ENCODE measurements at places on chromosomes 12 and 14.

DNA sequence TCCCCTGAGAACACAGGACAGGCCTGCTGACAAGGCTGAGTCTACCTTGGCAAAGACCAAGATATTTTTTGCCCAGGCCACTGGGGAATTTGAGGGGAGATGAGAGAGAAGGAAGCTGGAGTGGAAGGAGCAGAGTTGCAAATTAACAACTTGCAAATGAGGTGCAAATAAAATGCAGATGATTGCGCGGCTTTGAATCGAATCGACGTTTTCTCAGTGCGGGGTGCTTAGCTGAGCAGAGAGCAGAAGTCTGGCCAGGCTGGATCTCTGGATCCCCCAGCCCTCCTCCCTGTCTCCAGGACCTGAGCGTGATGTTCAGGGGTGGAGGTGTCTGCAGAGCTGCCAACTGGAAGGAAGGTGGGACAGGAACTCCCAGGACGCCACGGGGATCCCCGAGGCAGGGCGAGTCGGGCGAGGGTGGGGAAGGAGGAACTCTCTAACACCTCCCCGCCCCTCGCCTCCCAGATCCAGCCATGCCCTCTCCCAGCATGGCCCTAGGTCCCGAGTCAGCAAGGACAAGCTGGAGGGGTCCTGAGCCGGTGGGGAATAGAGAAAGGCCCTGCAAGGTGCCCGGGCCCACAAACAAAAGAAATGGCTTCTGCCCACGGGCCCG lies 527 bp upstream of the CARMIL3 start:
- DNase-seq, result no peak

DNA sequence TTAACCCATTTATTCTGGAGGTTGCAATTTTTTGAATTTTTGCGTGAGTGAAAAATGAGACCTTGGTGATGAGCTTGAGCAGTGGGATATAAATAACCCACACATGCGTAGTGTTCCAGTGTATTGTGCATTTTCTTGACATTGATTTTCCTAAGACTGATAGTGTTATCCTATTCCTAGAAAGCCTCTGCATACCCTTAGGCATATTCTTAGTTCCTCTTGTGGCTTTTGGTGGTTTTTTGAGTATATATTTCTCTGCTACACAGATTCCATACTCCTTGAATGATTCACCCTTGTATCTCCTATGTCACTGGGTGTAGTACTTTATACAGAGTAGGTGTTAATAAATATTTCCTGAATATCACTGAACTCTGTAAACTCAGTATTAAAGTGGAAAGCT lies 363.4 kb upstream of the PDE3A start:
- DNase-seq, result no peak

DNA sequence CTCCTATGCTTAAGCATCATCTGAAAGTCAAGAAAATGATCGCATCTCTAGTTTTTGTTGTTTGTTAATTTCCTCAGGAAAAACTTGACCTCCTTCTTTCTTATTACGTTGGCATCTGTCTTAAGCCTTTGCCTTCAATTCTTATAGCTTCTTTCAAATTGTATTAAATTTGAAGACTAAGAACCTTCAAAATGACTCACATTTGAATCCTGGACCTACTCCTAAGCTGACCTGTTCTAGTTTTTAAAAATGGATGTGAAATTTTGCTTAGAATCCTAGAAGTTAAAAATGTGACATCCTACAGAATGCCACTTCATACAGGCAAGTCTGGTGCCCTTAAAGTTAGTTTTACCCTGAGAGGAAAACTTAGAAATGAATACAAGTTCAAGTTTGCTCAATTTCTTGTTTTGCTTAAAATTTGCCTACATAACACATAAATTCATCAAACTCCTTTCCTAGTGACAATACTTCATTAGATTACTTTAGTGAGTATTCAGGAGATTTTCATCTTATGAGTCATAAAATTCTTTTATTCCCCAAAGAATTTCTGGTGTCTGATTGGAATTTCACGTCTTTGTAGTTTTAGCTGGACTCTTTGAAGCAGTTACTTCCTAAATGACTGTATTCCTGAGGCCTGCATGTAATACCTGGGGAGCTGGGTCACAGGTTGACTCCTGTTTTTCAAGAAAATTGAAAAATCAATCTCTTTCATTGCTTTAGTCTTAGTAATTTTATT lies 152.3 kb downstream of the MSRB3 start:
- no peak for DNase-seq

DNA sequence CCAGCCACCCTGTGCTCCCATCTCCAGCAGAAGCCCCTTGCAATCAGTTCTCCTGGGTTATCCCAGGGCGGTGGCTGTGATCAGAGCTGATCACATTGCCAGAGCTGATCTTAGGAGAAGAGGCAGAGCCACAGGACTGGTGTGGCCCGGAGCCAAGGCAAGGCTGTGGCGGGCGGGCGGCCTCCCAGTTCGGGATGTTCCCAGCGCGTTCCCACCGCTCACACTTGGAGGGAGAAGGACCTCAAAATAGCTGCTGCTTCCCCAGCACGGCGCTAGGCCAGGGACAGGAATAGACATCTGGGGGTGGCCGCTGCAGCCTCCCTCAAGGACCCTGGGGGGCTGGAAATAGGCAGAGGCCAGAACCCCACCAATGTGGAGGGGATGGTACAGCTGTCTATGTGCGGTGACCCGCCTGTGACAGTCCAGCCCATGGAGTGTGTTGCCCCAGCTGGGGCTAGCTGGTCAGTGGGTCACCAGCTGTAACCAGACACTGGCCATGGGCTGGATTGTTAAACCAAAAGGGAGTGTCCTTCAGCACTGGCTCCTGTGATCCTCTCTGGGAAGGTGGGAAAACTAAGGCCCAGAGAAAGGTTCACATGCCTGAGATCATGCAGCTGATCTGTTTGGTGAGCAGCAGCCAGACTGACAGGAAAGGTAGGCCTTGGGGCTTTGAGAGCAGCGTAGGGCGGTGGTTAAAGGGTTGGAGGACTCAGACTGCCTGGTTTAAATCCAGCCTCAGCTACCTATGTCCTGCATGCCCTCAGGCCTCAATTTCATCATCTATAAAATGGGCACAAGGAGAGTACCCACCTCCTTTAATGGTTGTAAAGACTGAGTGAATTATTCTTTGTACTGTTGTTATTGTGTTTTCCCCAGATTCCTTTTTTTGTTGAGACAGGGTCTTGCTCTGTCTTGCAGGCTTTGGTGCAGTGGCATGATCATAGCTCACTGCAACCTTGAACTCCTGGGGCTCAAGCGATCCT lies 8.0 kb upstream of the POP5 start:
- DNase-seq, result no peak

DNA sequence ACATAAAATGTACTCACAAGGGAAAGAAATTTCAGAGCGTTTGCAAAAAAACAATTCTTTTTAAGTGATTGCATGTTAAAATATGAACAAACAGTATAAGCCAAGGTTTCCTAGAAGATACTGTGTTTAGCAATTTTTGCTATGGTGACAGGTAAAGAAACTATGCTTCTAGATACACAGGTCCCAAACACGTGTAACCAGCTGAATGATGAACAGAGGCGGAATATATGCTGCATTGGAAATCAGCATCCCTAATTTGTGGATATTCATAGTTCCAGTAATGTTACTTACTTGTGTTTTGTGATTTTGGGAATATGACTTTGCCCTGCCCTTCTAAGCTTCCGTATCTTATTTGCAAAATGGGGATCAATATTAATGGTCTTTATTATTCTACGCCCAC lies 326.3 kb upstream of the DIO2 start:
- DNase-seq, result no peak
